ENCODE measurements at places on chromosomes 13 and 19. TPM values are rescaled to one million over a fixed set of nuclear protein-coding genes. Genes with fewer than 3 reads are reported as not detected.

GRCh38 chr19:1407528-1408299 lies at the start of gene DAZAP1:
TSS of gene DAZAP1 (plus strand) at chr19:1407586. CDS start at chr19:1407774, 188 bp downstream.
- H3K4me1 ChIP-seq: peaks cover 77% of the 10 kb centered on the region
- peak; percentile 93 for DNase-seq
- no peaks in the 10 kb centered on the region for H3K27me3 ChIP-seq
- peak within 1 kb of the TSS; percentile 85 for H3K27ac ChIP-seq
- peak within 1 kb of the TSS; percentile 89 for H3K4me3 ChIP-seq

GRCh38 chr19:36604656-36605100 lies 435 bp upstream of the ZNF382 start:
- no peaks in the 10 kb centered on the region for H3K27me3 ChIP-seq
- DNase-seq: peak; percentile 93
- H3K4me3 ChIP-seq: peak overlapping the region; percentile 85
- H3K27ac ChIP-seq: peak overlapping the region; percentile 89
- peaks cover 6% of the 10 kb centered on the region for H3K4me1 ChIP-seq

GRCh38 chr19:38685666-38686529 lies 38.4 kb downstream of the ACTN4 start:
- no peak for DNase-seq
- no peaks in the 10 kb centered on the region for H3K27me3 ChIP-seq
- peak overlapping the region; percentile 88 for H3K27ac ChIP-seq
- H3K4me1 ChIP-seq: peaks cover 93% of the 10 kb centered on the region
- H3K36me3 ChIP-seq: no peaks in the 10 kb centered on the region
- H3K4me3 ChIP-seq: no peak overlapping the region

DNA sequence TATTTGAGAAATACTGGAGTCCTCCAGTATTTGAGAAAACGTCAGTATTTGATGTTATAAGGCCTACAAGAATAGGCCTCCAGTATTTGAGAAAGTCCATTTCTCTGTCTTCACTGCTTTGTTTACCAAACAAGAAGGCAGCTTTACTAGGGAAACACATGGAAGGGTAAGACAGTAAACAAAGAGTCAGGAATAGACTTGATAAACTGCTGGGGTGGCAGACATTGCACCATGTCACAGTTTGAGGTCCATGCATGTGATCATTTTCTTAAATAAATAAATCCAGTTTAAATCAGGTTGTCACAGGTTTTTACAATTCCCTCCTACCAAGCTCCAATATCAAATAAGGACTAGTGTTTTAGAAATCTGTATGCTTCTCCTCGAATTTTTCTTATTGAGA lies 1431.0 kb upstream of the SPRY2 start:
- DNase-seq: no peak
- H3K27me3 ChIP-seq: no peaks in the 10 kb centered on the region
- no peak overlapping the region for H3K4me3 ChIP-seq
- no peak overlapping the region for H3K27ac ChIP-seq

DNA sequence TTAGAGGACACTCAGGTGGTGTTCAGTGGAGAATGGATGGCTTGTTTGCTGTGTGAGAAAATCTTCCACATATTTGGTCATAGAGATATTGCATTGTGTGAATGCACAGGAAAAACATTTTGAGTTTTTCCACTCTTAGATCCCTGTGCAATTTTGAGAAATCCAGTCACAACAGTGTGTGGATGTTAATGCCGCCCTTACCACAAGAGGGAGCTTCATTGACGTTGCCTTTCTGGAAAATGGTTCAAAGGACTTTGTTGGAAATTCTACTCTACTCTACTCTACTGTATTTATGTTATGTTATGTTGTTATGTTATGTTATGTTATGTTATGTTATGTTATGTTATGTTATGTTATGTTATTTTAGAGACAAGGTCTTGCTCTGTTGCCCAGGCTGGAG lies 13.4 kb downstream of the ZNF20 start:
- no peaks in the 10 kb centered on the region for H3K4me1 ChIP-seq
- no peak overlapping the region for H3K27ac ChIP-seq
- DNase-seq: no peak

DNA sequence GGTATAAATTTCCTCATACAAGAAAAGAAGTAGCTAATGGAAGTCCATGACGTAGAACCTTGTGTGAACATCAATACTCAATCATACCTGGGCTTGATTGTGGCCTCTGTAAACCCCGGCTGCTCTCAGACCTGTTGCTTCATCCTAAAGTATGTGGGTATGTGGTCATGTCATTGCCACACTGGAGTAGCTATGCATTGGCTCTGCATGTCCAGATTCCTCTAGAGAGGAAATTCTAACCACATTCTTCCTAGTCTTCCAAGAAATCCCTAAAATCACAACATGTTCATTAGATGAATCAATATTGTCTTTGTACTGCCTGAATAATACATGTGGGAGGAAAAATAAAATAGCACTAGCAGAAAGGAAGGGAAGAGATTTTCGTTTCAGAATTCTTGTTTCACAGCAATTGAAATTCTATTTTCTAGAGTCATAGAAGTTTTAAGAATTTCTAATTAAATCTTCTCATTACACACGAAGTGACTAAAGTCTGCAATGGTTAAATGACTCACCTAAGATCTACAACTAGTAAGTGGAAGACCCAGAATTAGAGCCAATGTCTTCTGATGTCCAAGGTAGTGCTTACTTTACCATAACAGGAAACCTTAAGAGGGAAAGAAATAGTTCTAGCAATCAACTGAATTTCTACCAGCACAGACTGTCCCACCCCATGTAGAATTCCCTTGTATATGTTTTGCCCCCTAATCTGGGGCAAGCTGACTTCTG lies 28.0 kb downstream of the RXFP2 start:
- no peak for DNase-seq
- no peak overlapping the region for H3K4me3 ChIP-seq
- H3K27me3 ChIP-seq: no peaks in the 10 kb centered on the region

GRCh38 chr19:4232614-4233281 lies 3.4 kb downstream of the EBI3 start:
- H3K4me1 ChIP-seq: peaks cover 16% of the 10 kb centered on the region
- H3K27me3 ChIP-seq: peaks cover 45% of the 10 kb centered on the region
- H3K27ac ChIP-seq: no peak overlapping the region
- H3K36me3 ChIP-seq: no peaks in the 10 kb centered on the region

GRCh38 chr19:37334179-37335071 lies 36.5 kb upstream of the ZNF527 start:
- DNase-seq: peak; percentile 93
- H3K27me3 ChIP-seq: no peaks in the 10 kb centered on the region

DNA sequence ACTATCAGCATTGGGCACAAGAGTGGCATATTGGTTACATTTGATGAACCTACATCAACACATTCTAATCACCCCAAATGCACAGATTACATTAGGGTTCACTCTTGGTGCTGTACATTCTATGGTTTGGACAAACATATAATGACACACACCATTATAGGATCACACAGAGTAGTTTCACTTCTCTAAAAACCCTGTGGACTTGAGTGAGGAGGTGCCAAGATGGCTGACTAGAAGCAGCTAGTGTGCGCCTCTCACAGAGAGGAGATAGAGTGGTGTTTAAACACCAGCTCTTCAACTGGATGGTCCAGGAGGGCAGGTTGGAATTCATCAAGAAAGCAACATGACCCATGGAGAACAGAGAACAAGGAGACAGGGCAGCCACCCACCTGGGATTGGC lies 265.6 kb downstream of the TDRD3 start:
- no peak overlapping the region for H3K27ac ChIP-seq
- no peak overlapping the region for H3K4me3 ChIP-seq
- H3K4me1 ChIP-seq: no peaks in the 10 kb centered on the region
- no peaks in the 10 kb centered on the region for H3K27me3 ChIP-seq

DNA sequence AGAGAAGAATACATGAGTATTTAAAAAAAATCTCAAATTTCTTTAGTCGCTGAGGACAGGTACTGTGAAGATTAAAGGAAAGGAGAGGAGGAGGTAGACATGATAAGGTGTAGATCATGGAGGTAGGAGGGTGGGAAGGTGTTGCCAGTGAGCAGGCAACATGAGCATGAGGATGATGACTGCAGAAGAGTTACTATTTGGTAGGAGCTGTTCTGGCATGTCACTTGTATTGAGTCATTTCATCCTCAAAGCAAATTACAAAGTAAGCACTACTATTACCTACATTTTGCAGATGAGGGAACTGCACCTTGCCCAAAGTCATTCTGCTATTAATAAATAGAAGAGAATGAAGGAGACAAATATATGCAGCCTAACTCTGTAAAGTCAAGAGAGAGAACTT lies 435.8 kb upstream of the KLF12 start:
- H3K36me3 ChIP-seq: no peaks in the 10 kb centered on the region
- no peak for DNase-seq
- H3K4me1 ChIP-seq: no peaks in the 10 kb centered on the region
- no peaks in the 10 kb centered on the region for H3K27me3 ChIP-seq
- H3K27ac ChIP-seq: no peak overlapping the region

- H3K4me3 ChIP-seq: no peak overlapping the region
- no peaks in the 10 kb centered on the region for H3K27me3 ChIP-seq
- DNase-seq: peak; percentile 84
- no peak overlapping the region for H3K27ac ChIP-seq
- peaks cover 59% of the 10 kb centered on the region for H3K36me3 ChIP-seq
- H3K4me1 ChIP-seq: peaks cover 50% of the 10 kb centered on the region
Measured at GRCh38 chr19:18915639-18916038, 3.5 kb downstream of the COPE start.

GRCh38 chr13:20344836-20345490 lies 112.8 kb upstream of the GJB6 start:
- no peak overlapping the region for H3K4me3 ChIP-seq
- H3K27ac ChIP-seq: no peak overlapping the region
- DNase-seq: no peak

Gene KPNA3
- 18.6 TPM for total RNA-seq

Gene CEBPA
- 18.4 TPM for total RNA-seq

Gene PIP5K1C
- 41.9 TPM for total RNA-seq

Gene VAV1
- total RNA-seq: 151 TPM

Gene MZF1
- total RNA-seq: 36.7 TPM

All from spleen (tissue), 13 donors.